ENCODE measurements at places on chromosomes 13 and 19. TPM values are rescaled to one million over a fixed set of nuclear protein-coding genes. Genes with fewer than 3 reads are reported as not detected.

- H3K4me1 ChIP-seq: no peaks in the 10 kb centered on the region
- H3K4me3 ChIP-seq: no peak overlapping the region
- H3K27ac ChIP-seq: no peak overlapping the region
- DNase-seq: no peak
These were observed 80.9 kb downstream of the SPACA7 start for GRCh38 chr13:112457081-112457480.

GRCh38 chr19:4369109-4369887 is 25.9 kb downstream of the MPND start:
- no peak overlapping the region for H3K27ac ChIP-seq
- H3K36me3 ChIP-seq: peaks cover 68% of the 10 kb centered on the region
- no peaks in the 10 kb centered on the region for H3K27me3 ChIP-seq
- DNase-seq: no peak

DNA sequence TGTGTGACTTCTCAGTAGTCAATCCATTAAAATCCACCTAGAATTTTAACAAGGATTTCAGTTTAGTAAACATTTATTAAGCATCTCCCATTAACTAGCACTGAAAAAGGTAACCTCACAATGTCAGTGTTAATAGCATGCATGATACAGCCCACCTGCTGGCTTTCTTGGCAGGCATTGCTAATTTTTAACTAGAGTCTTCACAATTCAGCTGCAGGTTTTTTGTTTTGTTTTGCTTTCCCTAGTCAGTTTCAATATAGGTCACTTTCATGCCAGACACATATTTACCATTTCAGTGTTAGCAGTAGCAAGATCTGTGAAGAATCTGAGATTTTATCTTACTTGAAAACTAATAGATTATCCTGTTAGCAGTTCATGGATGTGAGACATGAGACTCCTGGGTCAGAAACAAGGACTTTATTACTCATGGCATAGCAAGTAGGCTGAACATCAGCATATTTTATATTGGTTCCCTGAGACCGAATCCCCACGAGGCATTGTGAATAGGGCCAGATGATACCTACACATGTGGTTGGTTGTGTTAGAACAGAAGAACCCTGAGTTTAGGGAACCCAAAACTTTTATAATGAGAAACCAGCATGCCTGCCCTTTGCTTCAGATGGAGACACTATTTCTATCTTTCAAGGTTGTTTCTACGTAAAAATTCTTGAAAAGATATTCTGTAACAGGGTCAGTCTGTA is 198.0 kb upstream of the HTR2A start:
- no peak for DNase-seq
- H3K27ac ChIP-seq: no peak overlapping the region
- H3K36me3 ChIP-seq: no peaks in the 10 kb centered on the region
- H3K4me3 ChIP-seq: no peak overlapping the region
- no peaks in the 10 kb centered on the region for H3K4me1 ChIP-seq

GRCh38 chr13:106865716-106866440 is 297.9 kb upstream of the ARGLU1 start:
- H3K4me3 ChIP-seq: no peak overlapping the region
- H3K36me3 ChIP-seq: no peaks in the 10 kb centered on the region
- no peaks in the 10 kb centered on the region for H3K4me1 ChIP-seq
- 0 out of 2 replicates have a peak, but pooled peaks cover 5% of the 10 kb centered on the region for H3K27me3 ChIP-seq
- no peak overlapping the region for H3K27ac ChIP-seq

DNA sequence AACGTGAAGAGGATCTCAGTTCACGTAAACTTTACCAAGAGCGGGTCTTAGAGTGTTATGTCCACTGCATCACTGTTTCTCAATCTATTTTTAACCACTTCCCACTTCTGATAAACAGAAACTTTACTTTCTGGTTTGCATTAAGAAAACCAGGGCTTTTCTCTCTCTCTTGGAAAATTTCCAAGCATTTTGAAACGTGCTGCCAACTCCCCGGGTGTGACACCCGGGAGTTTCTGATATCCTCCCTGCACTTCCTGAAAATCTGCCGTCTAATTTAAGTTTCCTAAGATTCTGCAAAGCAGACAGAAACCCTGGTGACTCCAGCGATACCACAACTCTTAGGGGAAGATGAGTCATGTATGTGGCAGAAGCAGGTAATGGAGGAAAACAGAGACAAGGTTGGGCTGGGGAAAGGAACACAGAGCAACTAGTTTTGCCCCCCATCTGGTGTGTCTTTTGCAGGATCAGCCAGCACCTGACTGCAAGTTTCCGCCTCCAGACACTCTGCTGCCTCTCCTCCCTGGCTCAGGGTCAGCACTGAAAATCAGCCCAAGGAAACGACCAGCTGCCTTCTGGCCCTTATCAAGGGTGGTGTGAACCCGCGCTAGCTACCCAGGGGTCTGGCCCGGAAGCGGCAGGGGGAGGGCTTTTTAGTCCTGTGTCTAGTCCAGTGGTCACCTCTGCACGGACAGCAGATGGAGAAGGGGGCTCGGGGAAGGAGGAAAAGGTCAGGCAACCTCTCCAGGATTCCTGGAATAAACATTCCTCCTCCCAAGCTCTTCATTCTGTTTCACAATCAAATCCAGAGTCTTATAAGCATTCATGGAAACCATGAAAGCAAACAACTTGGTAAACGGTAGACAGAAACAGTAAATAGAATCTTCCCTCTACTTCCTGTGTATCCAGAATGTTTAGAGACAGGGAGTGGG is 11.3 kb upstream of the FFAR2 start:
- H3K36me3 ChIP-seq: no peaks in the 10 kb centered on the region
- H3K4me3 ChIP-seq: no peak overlapping the region
- no peak for DNase-seq
- H3K27ac ChIP-seq: no peak overlapping the region

GRCh38 chr13:35760735-35761281 is 284.3 kb upstream of the MAB21L1 start:
- H3K27me3 ChIP-seq: no peaks in the 10 kb centered on the region
- peaks cover 22% of the 10 kb centered on the region for H3K4me1 ChIP-seq
- H3K4me3 ChIP-seq: no peak overlapping the region
- no peak overlapping the region for H3K27ac ChIP-seq
- DNase-seq: no peak

DNA sequence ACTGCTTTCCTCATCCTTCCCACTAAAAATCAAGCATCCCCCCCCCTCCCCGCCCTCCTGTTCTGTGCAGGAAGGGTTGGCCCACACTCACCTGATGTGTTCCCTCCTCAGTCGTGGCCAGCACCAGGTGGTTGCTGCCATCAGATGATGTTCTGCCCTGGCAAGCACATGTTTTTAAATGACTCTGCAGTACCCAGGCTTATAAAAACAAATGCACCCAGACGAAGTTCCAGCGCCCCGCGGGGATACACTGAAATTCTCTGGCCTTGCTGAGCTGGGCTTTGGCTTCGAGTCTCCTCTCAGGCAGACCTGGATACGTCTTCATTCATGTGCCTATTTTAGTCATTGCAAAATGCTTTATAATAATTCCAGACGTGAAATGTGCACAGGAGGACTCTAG is 316.3 kb downstream of the DLEU7 start:
- no peaks in the 10 kb centered on the region for H3K27me3 ChIP-seq
- no peak overlapping the region for H3K27ac ChIP-seq
- H3K36me3 ChIP-seq: no peaks in the 10 kb centered on the region
- peaks cover 18% of the 10 kb centered on the region for H3K4me1 ChIP-seq
- DNase-seq: no peak
- H3K4me3 ChIP-seq: no peak overlapping the region

DNA sequence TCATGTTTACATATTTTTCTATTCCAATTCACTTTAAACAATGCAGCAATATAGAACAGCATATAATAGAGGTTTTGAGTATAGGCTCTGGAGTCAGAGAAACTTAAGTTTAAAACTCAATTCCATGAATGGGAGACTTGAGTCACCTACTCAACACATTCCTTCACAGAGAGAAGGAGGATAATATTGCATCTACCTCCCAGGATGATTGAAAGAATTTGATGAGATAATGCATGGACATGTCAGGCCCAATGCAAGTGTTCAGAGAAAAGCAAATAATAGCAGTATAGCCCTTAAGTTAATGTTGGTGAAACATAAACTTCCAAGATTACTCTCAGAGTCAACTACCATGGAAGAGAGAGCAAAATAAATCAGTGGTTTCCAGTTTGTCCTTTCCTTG is 170.2 kb downstream of the DCLK1 start:
- no peaks in the 10 kb centered on the region for H3K27me3 ChIP-seq
- no peak overlapping the region for H3K4me3 ChIP-seq
- H3K27ac ChIP-seq: peak overlapping the region; percentile 21
- H3K4me1 ChIP-seq: peaks cover 30% of the 10 kb centered on the region
- H3K36me3 ChIP-seq: no peaks in the 10 kb centered on the region

DNA sequence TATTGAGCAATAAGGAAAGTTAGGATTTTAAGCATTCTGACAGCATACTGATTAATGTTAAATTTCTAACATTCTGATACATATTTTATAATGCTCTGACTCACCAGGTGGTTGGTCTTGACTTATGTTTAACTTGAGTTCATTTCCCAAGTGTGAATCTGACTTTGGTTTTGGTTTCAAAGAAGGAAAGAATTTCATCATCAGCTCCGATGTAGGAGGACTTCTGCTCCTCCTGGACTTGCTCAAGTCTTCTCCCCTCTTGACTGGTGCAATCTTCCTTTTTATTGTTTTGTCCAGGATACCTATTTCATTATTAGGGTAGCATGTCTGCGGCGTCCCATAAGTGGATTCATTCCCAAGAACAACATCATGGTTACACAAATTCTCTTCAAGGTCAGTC is 141.3 kb downstream of the RNF17 start:
- H3K27ac ChIP-seq: no peak overlapping the region
- no peaks in the 10 kb centered on the region for H3K4me1 ChIP-seq
- no peaks in the 10 kb centered on the region for H3K27me3 ChIP-seq
- peaks cover 39% of the 10 kb centered on the region for H3K36me3 ChIP-seq
- DNase-seq: no peak

DNA sequence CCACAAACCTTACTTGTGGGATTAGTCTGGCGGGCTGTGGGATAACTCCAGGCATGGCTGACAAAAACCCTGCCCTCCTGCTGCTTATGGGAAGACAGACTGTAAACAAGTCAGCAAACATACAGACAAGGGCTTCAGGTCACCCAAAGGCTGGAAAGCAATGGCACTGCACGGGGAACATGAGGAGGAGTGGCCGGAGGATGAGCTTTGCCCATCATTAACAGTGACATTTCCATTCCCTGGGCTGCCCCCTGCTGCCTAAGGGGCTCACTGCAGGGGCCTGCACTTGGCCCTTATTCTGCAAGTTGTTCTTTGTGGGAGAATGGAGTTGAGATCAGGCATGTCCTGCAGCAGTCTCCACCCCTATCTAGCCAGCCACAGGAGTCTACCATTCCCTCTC is 91.3 kb downstream of the UQCRFS1 start:
- H3K4me3 ChIP-seq: no peak overlapping the region
- DNase-seq: no peak
- H3K27ac ChIP-seq: no peak overlapping the region
- H3K4me1 ChIP-seq: no peaks in the 10 kb centered on the region

GRCh38 chr19:5112681-5113575 is 144.0 kb downstream of the KDM4B start:
- H3K36me3 ChIP-seq: peaks cover 28% of the 10 kb centered on the region
- DNase-seq: no peak
- no peak overlapping the region for H3K4me3 ChIP-seq
- H3K4me1 ChIP-seq: no peaks in the 10 kb centered on the region
- H3K27ac ChIP-seq: no peak overlapping the region
- H3K27me3 ChIP-seq: no peaks in the 10 kb centered on the region

- no peaks in the 10 kb centered on the region for H3K36me3 ChIP-seq
- DNase-seq: no peak
- H3K27me3 ChIP-seq: peaks cover 68% of the 10 kb centered on the region
- no peak overlapping the region for H3K27ac ChIP-seq
- no peak overlapping the region for H3K4me3 ChIP-seq
These were observed 110.8 kb downstream of the TEX29 start for GRCh38 chr13:111431206-111431605.

DNA sequence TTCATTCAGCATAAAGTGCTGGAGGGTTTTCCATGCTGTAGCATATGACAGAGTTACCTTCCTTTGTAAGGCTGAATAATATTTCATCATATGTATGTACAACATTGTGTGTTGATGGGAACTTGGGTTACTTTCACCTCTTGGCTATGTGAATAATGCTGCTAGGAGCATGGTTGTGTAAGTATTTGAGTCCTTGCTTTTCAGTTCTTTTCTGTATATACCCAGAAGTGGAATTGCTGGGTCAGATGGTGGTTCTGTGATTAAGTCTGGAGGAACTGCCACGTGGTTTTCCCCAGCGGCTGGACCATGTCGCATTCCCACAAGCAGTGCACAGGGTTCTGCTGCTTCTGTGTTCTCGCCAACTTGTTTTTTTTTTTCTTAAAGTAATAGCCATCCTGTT is 101.2 kb upstream of the TEX29 start:
- no peak overlapping the region for H3K4me3 ChIP-seq
- H3K27me3 ChIP-seq: no peaks in the 10 kb centered on the region
- peaks cover 40% of the 10 kb centered on the region for H3K36me3 ChIP-seq
- no peak overlapping the region for H3K27ac ChIP-seq

DNA sequence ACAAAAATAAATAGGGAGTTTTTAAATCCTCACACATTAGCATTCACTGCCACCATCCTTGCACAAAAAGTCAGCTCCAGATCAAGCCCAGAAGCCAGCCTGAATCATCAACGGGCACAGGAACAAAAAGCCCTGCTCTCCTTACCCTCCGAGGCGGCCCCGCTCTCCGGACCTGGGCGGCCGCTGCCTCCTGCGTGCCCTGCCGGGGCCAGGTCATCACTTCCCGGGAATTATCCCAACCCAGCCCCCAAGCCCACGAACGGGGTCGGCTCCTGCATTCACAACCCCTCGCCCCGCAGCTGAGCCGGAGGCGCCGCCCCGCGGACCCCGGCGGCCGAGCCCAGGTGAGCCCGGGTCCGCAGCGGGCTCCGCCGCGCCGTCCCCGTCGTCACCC is 754 bp downstream of the DNAJB1 start:
- H3K4me1 ChIP-seq: peaks cover 44% of the 10 kb centered on the region
- peak overlapping the region; percentile 97 for H3K4me3 ChIP-seq
- DNase-seq: no peak
- peak overlapping the region; percentile 92 for H3K27ac ChIP-seq

GRCh38 chr13:44031555-44031954 is 151.9 kb downstream of the LACC1 start:
- no peak for DNase-seq
- H3K27ac ChIP-seq: no peak overlapping the region
- no peaks in the 10 kb centered on the region for H3K4me1 ChIP-seq
- no peak overlapping the region for H3K4me3 ChIP-seq
- no peaks in the 10 kb centered on the region for H3K36me3 ChIP-seq

DNA sequence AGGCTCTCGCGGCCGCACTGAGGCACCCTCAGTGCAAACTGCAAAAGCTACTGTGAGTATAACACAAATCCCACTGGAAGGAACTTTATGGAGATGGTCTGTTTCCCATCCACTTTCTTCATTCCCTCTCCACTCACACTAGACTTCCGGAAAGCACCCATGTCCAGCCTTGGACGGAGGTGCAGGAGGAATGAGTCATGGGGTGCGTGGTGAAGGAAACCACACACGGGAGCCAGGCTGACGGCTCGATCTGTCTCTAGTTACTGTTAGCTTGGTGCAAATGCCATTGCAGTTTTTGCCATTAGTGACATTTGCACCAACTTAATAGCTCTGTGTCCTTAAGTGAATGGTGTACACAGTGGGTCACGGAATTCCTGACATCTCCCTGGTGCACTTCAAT is 14.6 kb downstream of the NLRP8 start:
- no peak for DNase-seq
- no peak overlapping the region for H3K27ac ChIP-seq
- no peaks in the 10 kb centered on the region for H3K4me1 ChIP-seq
- no peaks in the 10 kb centered on the region for H3K36me3 ChIP-seq

Gene PLK5
- total RNA-seq: not detected

Gene EXOC3L2
- not detected for total RNA-seq

Gene MAMSTR
- 0.16 TPM for total RNA-seq

Gene FFAR2
- total RNA-seq: not detected

Gene ERICH6B
- total RNA-seq: not detected

Gene DUS3L
- total RNA-seq: 52.5 TPM

Gene TTYH1
- total RNA-seq: not detected

Gene CFAP97D2
- total RNA-seq: 0.08 TPM

Gene ZNF850
- total RNA-seq: 2.6 TPM

Gene ZNF808
- total RNA-seq: 12.8 TPM

Gene TIMM44
- 49.6 TPM for total RNA-seq

Gene LGALS14
- total RNA-seq: not detected
